ENCODE measurements at places on chromosomes 1 and 21. TPM values are rescaled to one million over a fixed set of nuclear protein-coding genes. Genes with fewer than 3 reads are reported as not detected.

G0S2 gene
- 1.4 TPM for total RNA-seq

TMEM35B gene
- total RNA-seq = 11.8 TPM

SPOCD1 gene
- 0.46 TPM for total RNA-seq

ZNF593OS gene
- total RNA-seq = not detected

CRABP2 gene
- total RNA-seq = 1.6 TPM

CLCA1 gene
- total RNA-seq = not detected

DNA sequence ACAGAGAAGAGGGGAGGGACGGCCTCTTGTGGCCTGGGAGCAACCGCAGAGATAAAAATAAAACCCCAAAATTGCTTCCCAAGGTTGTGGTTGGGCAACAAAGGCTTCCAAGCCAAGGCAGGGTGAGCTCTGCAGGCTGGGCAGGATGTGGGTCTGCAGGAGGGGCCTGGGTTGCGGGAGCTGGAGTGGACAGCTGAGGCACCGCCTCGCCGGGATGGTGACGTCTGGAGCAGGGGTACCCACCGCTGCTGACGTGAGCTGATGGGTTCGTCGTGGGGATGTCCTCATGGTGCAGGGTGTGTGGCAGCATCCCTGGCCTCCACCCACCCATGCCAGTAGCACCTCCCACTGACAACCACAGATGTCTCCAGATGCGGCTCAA lies 3.7 kb downstream of the AURKAIP1 start:
- DNase-seq = peak; percentile 72

- DNase-seq = no peak
Observed at GRCh38 chr1:40020447-40021085, 20.0 kb upstream of the CAP1 start.

DNA sequence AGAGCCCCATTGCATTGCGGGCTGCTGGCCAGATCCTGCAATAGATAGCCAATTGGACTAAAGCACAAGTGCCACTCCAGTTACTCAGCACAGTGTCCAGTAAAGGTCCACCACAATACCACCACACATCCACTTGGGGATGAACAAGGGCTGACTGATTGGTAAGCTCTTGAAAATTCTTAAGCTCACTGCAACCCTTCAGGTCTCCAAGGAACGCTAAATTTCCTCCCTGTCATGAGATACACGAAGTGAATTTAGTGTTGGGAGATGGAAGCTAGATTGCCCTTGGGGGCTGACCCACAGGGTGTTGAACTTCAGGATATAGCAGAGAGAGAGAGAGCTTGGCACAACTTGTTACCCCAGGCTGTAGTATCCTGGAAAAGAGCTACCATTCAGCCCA lies 9.8 kb upstream of the AADACL3 start:
- DNase-seq = no peak

DNA sequence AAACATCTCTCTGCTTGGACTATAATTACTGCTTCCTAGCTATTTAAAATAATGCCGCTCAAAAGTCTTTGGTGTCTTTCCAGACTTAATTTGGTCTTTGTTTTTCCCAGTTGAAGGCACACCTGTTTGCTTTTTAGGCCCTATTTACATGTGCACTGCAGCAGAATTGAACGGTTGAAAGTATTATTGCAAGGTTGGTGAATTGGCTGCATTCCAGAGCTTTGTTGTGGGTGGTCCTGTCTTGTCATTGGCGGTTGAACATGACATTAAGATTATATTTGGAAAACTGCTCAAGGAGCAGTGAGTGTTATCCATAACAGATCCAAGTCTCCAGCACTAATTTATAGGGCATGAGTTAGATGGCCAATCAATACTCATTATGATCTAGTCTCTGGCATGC lies 656.3 kb downstream of the PTPRC start:
- DNase-seq = no peak

GRCh38 chr1:236144033-236144432 lies 1.7 kb downstream of the GPR137B start:
- no peak for DNase-seq

DNA sequence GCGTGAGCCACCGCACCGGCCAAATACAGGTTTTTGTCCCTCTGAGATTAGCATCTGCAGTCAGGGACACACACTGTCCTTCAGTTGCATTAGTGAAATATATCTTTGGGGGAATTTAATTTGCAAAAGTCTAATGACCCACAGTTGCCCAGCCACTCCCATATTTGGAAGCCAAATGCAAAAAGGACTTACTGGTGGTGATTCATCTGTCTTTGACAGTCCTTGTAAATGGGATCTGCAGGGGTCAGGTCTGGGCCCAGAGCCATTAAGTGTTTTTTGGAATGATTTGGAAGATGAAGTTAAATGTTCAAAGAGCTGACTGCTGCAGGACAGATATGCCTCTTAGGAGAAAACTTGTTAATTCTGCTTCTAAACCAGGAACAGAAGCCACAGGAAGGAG lies 44.6 kb upstream of the DNASE2B start:
- no peak for DNase-seq

DNA sequence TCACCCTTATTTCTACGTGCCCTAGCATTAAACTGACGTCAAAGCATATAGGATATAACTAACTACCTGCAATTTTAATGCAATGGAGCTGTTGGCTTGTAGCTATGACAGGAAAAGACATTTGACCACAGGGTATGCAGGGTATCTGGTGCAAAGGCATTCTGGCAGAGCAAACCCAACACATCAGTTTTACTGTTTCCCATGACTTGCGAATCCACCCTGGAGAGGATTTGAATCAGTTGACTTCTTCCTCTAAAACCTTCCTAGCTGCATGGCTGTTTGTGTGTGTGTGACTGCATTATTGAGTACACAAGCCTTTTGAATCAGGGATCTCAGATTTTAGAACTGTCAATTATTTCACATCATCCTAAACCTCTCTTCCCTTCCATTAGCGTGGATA lies 41.7 kb upstream of the SYT14 start:
- DNase-seq = no peak

- no peak for DNase-seq
Observed at GRCh38 chr1:65319754-65320153, 10.4 kb downstream of the DNAJC6 start.

DNA sequence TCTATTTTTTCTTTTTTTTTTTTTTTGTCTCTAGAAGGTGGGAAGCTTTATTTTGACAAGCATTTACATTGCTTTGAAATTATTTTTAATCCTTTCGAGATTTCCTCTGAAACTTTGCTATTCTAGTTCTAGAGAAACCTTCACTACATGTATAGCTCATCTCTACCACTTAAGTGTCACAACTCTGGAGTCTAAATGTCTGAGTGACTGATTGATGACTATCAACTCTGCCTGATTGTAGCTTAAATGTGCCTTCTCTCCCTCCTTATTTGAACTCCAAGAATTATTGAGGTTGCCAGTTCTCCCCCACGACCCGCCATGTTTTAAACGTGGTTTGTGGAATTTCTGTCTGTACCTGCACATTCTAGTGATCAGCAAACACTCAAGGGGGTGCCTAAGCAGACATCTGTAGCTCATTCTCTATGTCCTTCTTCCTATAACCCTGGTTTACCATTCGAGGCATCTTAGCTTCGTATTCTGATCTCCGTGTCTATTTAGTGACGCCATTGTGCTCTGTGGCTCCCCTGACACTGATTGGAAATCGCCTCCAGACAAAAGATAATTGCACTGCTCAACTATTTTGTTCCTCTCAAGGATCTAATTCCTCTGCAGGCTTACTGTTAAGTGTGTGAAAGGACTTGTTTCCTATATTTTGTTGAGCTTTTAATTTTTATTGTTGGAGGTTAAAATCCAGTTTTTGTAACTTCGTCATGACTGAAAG lies 1570.6 kb downstream of the BRINP3 start:
- DNase-seq = no peak

GRCh38 chr1:115655306-115655663 lies 13.5 kb downstream of the VANGL1 start:
- no peak for DNase-seq

DNA sequence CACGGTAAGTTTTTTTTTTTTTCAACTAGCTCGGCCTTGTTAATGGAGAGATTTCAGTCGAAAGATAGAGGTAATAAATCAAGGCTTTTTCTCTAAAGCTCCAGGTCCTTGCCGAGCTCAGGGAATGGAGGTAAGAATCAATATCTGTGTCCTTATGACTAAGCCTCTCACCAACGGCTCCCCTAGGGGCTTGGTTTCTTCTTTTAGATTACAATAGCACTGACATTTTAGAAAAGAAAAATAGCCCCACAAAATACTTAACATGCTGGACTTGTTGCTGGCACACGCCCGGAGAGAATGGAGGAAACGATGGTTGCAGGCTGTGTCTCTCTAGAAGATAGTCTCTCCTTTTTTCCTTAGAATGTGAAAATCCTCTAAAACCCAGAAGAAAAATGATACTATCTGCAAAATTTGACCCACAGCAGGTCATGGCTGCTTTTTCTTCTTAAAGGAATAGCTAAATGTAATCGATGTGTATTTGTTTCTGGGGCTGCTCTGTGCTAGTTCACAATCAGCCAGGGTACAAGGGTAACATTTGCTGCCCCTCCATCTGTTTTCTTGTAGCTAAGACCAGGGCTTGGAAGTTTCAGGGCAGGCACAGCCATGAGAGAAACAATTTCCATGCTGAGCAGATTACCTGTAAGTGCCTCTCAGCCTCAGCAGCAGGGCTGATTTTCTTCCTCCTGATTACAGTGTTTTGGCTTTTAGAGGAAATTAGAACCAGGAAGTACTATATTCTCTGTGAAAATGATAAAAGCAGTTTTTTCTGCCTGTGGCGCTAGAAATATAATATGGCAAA lies 86.2 kb upstream of the GNG12 start:
- no peak for DNase-seq

Measured in activated naive CD4-positive, alpha-beta T cell treated with anti-CD3 and anti-CD28 coated beads, Interleukin-2, amount 50 U/mL, for 72 hours (primary cell).